ENCODE measurements at places on chromosomes 2 and 18. TPM values are rescaled to one million over a fixed set of nuclear protein-coding genes. Genes with fewer than 3 reads are reported as not detected.

DNA sequence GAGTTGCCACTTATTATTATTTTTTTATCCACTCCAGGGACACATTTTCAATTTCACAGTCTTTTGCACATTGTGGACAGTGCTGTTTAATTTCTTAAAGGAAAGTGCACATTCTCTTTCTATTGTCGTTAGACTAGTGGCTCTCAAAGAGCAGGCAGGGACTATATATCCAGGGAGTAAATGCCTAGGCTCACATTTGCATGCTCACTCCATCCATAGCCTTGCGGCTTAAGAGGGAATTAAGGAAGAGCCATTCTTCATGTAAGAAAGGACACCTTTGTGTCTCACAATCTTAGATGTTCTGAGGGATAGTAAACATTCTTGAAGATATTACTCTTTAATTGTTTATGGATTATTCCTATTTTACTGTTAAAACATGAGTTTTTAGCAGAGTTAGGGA is 70.8 kb downstream of the FIGN start:
- DNase-seq, result no peak

DNA sequence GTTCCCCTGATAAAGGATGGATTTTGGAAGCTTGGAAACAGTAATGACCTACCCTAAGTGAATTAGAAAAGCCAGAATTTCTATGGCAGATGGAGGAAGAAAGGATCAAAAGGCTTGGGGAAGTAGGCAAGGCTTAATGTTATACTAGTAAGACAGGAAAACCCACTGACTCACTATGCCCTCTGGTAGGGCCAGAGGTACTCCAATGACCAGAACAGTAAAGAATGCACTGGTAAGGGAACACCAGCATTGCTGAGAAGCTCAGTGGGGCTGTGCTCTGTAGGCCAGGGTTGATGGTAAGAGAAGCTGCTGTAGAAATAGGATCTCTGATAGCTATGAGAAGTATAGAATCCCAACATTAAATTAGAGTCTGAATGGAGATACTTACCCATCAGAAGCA is 126.4 kb downstream of the GFPT1 start:
- no peak for DNase-seq

GRCh38 chr2:188659656-188660406 is 314.3 kb upstream of the COL3A1 start:
- peak; percentile 59 for DNase-seq

DNA sequence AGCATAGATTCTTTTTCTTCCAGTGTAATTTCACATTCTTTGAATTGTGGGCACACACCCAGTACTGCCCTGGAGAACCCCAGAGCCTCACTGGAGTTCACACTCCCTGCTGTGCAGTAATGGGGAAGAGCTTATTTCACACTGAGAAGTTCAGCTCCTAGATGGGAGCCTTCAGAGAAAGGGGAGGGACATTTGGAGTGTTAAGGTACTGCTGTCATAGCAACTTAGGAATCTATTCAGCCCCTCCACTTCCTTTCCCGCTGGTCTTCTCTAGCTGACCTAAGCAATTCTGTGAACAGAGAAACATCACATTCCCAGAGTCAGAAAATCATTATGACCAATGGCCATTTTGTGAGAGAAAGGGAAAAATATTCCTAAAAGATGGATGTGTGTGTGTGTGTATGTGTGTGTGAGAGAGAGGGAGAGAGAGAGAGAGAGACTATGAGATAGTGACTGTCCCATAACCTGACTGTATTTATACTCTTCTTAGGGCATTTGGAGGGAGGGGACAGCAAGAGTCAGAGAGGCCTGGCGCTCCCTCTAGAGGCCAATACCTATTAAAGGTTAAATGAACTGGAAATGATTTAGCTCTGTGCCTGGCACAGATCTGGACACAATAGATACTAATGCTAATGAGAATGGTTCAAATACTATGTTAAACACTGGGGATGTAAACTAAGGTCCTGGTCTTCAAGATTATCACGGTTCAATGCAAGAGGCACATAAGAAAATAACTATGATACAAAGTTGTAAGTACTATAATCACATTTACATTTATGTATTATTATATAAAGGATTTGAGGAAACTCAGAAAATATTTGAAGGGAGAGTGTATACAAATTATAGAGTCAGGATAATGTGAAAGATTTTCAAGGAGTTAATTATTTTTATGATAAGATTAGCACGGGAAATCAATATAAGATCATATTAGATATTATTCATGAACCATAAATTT is 41.5 kb upstream of the RPE start:
- no peak for DNase-seq

GRCh38 chr2:230410861-230411569 is 5.0 kb upstream of the SP100 start:
- no peak for DNase-seq

- DNase-seq, result peak; percentile 10
Observed at GRCh38 chr18:77249569-77250500, at the start of gene GALR1. GALR1 (plus strand) TSS chr18:77249848; CDS start chr18:77250549, 701 bp downstream.

DNA sequence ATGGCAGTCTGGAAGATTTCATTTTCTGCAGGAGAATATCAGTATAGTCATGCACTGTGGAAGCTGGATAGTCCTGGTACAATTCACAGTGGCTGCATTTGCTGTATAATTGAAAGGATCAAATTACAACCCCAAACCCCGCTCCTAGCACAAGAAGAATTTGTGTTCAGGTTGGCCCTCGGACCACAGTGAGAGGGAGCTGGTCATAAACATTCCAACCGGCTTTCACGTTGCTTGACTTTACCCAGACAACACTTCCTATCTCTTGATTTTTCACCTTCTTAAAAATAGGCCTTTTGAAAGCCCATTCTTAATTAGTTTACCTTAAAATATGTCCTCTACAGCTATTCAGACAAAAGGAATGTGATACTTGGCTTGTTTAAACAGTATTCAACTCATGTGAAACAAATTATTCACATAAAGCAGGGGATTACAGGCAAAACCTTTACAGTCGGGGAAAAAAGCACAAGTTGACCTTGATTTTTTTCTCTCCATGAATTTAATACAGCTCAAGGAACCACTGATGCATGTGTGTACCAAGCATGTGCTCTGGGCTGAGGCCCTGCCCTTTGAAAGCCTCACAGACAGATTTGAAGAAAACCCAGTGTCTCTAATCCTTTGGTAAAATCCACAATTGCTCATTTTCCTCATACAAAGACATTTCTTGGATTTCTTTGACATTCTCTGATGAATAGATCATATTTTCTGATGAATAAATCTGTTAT is 143.0 kb upstream of the SOX11 start:
- DNase-seq, result no peak

GRCh38 chr2:10497797-10498251 is 49.7 kb upstream of the ODC1 start:
- DNase-seq, result peak; percentile 91

DNA sequence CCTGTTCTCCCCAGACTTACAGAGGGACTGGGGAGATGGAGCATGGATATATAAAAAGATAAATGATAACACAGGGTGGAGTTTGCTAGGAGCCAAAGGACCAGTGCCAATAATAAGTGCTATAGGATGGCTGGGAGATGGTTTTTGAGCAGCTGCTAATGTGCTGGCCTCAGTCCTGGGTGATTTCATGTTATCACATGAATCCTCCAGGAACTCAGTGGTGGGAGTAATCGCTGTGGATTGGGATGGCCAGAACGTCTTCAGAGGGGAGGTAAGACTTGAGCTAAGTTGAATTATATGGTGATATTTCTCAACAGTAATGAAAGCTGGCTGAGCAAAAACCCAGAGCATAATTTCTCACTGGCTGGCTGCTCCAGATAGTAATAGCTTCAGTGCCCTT is 441.4 kb downstream of the SLC4A3 start:
- no peak for DNase-seq

- DNase-seq, result no peak
Observed at GRCh38 chr2:133418021-133418420, 150.2 kb downstream of the NCKAP5 start.

DNA sequence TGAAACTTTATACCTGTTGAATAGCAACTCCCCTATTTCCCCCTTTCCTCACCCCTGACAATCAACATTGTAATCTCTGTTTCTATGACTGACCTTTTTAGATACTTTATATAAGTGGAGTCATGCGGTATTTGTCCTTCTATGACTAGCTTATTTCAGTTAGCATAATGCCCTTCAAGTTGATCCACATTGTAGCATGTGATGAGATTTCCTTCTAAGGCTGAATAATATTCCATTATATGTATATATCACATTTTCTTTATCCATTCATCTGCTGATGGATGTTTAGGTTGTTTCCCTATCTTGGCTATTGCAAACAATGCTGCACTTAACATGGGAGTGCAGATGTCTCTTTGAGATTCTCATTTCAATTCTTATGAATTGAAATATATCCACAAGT is 9.5 kb downstream of the FASTKD2 start:
- no peak for DNase-seq

Gene RAB17
- 0.75 TPM for total RNA-seq

Gene SP100
- 146 TPM for total RNA-seq

Gene CD8A
- 0.07 TPM for total RNA-seq

Gene IGFBP5
- total RNA-seq, result 0.20 TPM

Gene POTEF
- total RNA-seq, result not detected

Gene TOGARAM2
- total RNA-seq, result 0.24 TPM

Gene B4GALT6
- 8.3 TPM for total RNA-seq

Gene CACNB4
- 0.11 TPM for total RNA-seq

Gene PLEKHH2
- 1.2 TPM for total RNA-seq

Gene LBH
- total RNA-seq, result 1.5 TPM
